ENCODE measurements at places on chromosomes 6 and 20.

GRCh38 chr20:55760586-55760985, 244.7 kb downstream of the CBLN4 start:
- DNase-seq: no peak

DNA sequence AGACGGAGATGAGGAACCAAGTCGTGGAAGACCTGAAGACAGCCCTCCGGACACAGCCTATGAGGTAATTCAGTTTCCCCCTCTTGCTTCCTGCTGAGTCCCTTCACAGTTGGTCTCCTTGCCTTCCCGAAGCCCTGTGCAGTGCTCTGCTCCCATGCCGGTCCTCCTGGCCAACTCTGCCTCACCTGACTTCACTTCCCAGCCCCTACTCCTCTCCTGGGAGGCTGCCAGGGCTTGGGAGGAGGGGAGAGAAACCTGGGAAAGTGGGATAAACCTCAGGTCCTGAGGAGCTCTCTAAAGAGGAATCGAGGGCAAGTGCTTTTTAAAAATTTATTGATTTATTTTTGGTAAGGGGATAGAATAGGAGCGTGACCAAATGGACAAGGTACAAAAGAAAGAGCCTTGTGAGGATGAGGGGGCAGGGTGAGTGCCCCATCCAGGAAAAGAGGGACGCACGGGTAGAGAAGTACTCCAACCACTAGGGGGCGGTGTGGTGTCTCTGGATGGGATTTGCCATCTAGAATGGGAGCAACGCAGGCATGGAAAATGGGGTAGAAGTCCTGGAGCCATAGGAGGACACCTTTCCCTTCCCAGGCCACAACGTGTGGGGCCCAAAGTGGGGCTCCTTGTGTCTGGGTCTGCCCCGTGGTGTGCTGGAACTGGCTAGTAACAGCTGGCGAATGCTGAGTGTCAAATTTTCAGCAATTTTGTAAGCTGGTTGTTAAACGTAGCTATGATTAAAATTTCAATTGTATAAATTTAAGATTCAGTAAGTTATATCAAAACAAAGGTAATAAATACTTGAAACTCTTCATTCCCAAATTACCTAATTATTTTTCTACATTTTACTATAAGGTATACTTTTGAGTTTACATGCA, 69.0 kb downstream of the MOCS1 start:
- DNase-seq: no peak

DNA sequence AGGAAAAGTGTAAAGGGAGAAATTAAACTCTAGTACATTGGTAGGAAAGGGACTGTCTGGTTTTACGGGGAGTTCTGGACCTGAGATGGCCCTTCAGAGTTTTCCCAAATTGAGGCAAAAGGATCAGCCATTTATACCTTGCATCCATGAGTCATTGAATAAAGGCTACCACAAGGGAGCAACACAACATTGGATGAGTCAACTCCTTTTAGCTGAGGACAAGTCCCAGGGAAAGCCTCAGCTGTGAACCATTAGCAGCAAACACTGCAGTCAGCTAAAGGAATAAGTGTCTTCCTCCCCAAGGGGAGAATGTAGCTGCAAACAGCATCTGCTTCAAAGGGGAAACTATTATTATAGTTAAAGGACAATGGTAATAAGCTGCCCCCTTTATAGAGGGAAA, 468.7 kb upstream of the ID4 start:
- DNase-seq: no peak

DNA sequence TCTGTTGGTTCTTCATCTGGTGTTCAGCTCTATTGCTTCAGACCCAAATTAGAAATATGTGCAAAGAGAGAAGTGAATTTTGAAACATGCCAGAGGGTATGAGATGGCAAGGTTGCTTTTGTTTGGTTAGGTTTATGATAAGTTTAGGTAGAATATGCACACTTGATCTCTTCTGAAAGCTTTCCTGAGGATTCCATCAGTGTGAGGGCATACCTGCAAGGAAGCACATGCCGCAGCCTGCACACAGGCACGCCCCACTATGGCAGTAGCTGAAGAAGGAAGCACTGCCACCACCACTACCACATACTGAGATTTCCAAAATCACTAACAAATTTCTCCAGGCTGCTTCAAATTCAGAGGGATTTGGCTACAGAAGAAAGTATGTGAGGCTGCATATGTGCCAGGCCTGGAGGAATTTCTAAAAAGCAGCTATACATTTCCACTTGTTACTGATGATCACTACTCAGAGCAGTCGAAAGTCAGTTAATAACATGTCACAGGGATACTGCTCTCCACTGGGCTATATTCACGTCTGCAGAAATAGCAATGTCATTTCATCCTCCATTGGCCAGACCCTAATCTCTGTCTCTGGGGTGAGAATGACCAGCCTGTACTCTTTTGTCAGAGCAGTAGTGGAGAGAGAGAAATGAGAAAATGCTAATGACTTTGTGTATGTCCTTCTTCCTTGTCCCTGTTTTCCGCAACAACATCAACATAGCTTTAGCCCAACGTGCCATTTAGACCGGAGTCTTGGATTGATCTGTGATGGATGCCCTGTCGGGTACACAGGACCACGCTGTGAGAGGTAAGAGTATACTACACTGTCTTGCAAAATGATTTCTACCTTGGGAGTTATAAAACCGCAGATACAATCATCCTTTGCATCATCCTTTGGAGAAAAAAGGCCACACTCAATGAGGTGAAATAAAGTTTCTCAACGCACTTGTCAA, 396.7 kb downstream of the LAMA2 start:
- DNase-seq: no peak

Measured in NCI-H510A (cell line).